ENCODE measurements at places on chromosomes 3 and 15.

DNA sequence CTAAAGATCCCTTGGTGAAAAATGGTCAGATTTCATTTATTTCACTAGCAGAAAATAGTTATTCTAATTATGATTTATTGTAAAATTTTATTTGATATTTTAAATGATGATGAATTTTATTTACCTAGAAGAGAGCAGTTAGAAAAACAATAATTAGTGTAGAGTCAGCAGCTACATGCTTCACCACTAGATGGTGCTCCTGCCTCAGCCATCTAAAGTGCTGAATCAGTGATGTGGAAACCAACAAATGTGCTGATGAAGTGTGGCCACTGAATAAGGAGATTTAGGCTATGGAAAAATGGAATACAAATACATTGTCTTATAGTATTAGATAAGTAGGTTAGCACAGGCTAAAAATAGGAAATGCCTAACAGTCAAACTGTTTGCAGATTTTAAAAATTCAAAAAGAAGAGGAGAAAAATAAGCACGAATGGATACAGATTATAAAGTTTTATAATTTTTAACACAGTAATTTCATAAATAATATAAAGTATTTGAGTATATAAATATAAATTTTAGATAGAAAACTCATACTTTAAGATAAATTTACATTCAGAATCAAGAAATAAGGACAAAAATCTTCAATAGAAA is 109.8 kb downstream of the PPP2R3A start:
- no peak for DNase-seq

DNA sequence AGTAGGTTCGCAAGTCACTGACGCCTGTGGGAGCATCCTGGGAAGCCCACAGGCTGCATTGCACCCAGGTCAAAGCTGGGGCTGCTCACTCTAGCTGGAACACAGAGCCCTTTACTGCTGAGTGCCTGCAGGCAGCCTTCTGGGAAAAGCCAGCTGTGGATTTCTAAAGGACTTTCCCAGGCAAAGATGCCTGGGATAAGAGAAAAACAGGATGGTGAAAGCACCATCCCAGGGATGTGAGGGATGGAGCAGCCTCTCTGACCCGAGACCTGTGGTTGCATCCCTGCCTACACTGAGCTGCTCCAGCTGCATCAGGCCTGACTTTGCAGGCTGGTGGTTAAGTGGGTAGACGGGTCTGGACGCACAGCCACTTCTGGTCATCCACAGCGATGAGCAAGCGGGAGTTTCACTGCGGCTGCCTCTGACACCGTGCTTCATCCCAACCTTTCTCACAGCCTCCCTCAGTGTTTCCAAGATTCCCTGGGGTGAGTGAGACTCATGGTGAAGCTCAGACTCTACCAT is 52.5 kb upstream of the AMOTL2 start:
- no peak for DNase-seq

DNA sequence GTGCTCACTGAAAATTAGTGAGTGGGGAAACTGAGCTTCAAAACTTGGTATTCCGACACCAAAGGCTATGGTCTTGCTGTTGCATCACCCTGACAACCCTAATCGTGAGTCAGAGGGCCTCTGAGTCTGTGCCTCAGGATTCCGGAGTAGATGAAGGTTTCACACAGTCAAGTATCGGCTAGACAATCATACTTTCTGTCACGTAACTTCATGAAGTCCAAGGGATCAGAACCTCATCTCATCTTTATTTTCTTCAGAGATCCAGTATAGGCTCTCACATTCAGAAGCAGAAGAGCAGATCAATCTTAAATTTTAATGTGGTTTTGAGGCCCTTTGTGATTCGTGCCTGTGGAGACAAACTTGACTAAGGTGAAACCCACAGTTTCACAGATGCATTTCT is 26.1 kb upstream of the NECTIN3 start:
- no peak for DNase-seq

DNA sequence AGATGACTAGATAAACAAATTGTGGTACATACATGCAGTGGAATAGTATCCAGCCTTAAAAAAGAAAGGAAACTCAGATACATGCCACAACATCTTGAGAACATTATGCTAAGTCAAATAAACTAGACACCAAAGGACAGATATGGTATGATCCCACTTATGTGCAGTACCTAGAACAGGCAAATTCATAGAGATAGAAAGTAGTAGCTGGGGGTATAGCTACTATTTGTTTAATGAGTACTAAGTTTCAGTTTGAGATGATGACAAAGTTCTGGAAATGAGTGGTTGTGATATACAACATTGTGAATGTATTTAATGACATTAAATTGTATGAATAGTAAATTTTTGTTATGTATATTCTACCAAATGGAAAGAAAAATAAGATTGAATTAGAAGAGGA is 477.2 kb upstream of the CFAP20DC start:
- DNase-seq: no peak

DNA sequence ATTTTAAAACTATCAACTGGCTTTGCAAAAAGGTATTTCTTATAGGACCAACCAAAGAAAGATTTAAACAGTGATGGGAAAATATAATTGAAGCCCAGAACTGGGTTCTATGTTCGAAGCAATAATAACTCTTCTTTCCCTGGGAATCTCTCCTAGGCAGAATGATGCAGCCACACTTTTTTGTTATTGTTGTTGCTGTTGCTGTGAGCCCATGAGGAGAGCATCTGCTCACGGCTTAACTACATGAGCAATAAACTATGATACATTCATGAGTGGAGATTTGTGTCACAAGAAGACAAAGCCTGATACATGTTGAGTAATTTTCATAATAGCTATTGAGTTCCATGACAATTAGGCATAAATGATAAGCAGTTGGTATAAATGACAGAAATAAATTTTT is 80.5 kb downstream of the CRTC3 start:
- no peak for DNase-seq

- DNase-seq: no peak
Measured at GRCh38 chr3:39196034-39196433, 3.6 kb upstream of the XIRP1 start.

DNA sequence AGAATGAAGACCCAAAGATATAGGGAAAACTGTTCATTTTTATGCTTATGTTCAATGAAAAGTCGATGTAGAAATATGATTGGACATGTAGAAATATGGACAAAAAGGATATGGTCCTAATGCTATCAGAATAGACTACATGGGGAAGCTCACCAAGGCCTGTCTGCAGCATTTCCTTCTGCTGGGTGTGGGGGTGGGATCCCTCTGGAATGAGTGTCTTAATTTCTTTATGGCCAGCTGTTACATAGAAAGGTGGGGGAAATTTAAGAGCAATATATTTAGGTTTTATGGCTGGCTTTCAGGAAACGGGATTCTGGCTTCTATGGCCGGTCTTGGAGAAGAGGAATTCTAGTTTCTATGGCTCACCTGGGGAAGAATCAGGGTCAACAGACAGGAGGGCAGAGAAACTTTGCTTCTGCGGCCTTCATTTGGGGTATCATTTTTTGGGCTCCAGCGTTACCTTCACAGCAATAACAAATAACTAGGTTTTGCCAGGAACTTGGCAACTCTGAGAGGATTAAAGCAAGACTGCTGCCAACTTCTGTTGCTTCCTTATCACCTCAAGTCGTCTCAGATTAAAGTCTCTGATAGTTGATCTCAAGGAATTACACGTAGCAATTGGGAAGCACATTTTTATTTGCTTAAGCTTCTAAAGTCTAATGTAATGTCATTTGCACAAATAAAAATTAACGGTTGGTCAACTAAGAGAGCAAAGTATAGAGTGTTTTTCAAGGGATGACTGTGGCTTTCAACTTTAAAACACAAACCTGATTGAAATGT is 57.0 kb upstream of the GATM start:
- no peak for DNase-seq

DNA sequence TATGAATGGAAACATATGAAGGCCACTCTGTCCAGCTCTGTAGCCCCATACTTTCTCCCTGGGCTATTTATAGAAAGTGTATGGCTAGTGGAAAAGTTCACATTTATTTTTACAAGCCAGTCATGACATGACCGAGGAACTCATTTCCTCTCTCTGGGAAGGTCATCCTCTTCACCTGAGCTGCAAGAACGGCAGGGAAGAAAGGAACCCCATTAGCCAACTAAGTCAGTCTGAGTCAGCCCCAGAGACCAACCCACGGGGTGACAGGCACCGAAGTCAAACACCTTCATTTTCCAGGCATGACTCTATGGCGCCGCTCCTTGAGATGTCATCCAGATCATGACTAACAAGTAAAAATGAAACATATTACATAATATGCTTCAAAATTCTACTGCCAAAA is 4.8 kb downstream of the PAQR9 start:
- no peak for DNase-seq

GRCh38 chr15:78242128-78242527 is 7.8 kb upstream of the ACSBG1 start:
- DNase-seq: no peak

- DNase-seq: no peak
Measured at GRCh38 chr3:60076331-60076730, 1026.5 kb upstream of the CFAP20DC start.

- DNase-seq: no peak
Measured at GRCh38 chr3:150132101-150132749, 161.5 kb upstream of the PFN2 start.

DNA sequence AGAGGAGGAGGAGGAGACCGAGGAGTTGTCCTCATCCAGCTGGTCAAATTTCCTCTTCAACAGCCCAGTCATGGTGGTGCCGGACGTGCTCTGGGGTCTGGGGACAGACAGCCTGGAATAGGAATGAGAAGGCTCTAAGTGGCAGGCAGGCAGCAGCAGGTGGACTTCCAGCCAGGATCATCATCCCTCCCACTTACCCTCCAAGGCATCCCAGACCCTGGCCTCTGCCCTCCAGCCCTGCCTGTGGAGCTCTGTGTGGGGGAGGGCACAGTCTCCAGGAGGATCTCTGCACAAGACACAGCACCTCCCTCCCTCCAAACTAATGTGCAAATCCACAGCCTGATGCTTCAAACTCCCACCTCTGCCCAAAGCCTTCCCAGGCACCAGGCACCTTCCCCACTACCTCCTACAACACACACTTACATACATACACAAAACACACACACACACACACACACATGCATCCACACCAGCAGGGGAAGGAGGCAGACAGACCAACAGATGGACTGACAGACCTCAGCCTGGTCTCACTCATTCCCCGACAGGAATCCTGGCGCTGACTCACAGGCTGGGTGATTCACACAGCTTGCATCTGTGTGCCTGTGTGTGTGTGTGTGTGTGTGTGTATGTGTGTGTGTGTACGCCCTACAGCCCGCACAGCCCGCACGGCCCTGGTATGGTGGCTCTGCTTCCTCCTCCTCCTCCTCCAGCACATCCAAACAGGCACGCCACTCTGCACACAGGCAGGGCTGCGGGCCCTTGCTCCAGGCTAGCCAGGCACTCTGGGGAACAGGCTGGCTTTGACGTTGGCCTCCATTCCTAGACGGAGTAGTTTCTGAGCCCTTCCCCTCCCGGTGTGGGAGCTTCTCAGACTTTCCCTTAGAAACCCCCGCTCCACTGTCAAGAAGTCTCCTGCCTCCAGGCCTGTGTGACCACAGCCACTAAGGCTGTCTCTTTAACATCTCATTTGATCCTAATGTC is 6.5 kb downstream of the CSRNP1 start:
- DNase-seq: peak; percentile 81

DNA sequence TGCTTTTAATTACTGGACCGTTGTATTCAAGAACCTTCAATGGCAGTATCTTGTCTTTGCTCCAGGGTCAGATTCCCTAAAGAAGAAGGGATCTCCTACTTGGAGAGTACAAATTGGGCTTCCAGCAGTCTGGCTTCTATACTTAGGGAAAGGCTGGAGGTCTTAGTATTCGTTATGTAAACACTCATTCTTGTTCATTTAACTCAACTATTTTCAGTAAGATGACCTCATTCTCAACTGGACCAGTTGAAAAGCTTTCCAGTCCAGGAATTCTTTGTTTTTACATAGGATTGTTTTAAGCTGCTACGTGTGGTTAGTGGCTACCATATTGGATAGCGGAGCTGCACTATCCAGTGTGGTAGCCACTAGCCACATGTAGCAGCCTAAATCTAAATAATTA is 4.6 kb downstream of the SENP5 start:
- DNase-seq: no peak

DNA sequence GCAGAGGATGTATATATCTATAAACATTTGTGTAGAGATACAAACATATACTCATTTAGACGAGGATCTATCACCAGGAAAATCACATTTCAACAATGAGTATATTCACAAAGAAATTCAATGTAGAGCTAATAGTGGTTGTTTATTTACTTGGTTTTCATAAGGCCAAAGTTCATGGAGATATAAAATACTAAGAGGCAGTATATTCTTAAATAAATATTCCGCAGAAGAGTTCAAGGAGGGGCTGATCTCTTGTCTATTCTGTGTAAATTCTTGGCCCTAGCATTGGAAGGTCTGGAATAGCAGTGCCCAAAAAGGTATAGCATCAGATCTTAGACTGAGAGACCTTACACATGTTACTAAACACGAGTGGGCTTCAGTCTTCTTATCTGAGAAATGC is 122.1 kb downstream of the EDEM1 start:
- no peak for DNase-seq

GRCh38 chr3:48084170-48084569 is 68.0 kb upstream of the MAP4 start:
- DNase-seq: no peak

DNA sequence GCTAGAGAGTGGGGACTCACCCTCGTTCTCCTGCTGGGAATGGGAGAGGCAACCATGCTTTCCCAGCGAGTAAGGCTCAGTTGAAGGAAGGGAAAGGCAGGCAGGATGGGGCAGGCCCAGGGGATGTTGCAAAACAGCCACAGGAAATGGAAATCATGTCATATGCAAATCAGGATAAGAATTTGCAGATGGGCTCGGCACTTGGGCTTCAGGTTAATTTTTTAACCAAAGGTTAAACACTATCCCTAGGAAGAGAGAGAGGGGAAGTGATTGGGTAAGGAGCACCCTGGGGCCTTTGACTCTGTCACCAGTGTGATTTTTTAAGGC is 14.6 kb upstream of the PLA2G4E start:
- no peak for DNase-seq

GRCh38 chr3:58237941-58238681 is 519 bp downstream of the ABHD6 start:
- peak; percentile 84 for DNase-seq

GRCh38 chr3:195008816-195009215 is 262.1 kb downstream of the XXYLT1 start:
- DNase-seq: no peak

DNA sequence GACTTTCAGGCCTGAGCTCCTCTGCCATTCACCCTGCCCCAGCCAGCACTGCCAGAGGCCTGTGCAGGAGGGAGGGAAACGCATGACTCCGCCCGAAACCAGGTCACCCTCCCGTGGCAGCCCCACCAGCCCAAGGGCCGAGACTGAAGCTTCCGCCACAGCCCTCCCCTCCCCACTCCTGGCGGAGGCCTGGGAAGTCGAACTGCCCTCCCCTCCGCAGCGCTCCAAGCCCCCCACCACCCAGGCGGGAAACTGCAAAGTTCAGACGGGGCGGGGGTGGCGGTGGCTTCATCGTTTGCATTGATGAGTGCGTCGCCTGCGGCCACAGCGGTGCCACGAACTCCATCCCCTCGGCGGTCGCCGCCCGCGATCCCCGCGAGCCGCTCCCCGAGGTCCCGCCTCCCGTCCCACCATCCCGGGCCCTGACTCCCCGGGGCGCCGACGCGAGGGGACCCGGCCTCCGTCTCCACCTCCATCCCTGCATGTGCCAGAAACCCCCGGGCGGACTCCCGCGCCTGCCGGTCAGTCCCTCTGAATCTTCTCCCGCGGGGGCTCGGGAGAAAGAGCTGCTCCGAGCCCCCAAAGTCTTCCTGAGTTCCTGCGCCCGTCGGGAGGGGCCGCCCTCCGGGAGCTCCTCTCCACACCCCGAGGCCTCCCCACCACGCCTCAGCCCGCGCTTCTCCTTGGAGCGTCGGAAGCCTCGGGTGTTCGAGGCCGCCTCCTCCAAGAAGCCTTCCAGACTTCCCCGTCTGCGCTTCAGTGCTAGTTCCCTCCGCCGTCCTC is 698 bp downstream of the MELTF start:
- no peak for DNase-seq

GRCh38 chr3:174330303-174330702 is 528.8 kb upstream of the NAALADL2 start:
- DNase-seq: no peak

Measured in lower lobe of right lung (tissue), 2 donors.